ENCODE measurements at places on chromosomes 6 and 20. TPM values are rescaled to one million over a fixed set of nuclear protein-coding genes. Genes with fewer than 3 reads are reported as not detected.

SIGLEC1 gene
- total RNA-seq = 0.16 TPM

NMBR gene
- total RNA-seq = 0.27 TPM

ATP6V1G2 gene
- total RNA-seq = 0.88 TPM

ACOT13 gene
- 19.7 TPM for total RNA-seq

DEFB128 gene
- not detected for total RNA-seq

C4A gene
- total RNA-seq = 66.8 TPM

Measured in hepatocyte (in vitro differentiated cells).